Right renal cortex interstitium (tissue), 3 donors: ENCODE measurements at places on chromosomes 5 and 9.

DNA sequence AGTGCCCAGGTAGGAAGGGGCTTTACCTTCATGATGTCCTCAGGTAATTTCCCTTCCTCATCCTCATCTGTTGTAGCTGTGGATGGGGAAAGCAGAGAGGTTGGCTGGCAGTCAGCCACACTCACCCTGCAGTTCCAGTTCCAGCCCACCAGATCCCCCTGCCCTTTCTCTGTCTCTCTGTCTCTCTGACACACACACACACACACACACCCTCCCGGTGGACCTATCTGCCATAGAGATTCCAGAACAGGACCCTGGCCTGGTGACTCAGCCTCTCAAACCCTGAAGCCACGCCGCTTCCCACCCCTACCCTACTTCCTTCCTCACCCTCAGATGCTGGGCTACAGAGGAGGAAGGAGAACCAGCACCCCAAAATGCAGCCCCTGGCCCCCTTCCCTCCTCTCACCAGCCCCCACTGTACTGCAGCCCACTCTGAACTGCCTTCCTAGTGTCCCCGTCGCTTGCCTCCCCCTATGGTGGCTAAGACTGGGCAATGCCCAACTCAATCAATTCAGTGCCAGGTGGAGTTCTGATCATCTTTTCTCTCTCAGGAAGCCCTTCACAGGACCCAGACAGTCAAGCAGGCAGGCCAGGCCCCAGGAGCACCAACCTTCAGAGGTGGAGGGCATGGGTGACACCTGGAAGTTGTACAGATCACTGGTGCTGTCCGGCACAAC is 4.8 kb downstream of the IRF1 start:
- DNase-seq = no peak

DNA sequence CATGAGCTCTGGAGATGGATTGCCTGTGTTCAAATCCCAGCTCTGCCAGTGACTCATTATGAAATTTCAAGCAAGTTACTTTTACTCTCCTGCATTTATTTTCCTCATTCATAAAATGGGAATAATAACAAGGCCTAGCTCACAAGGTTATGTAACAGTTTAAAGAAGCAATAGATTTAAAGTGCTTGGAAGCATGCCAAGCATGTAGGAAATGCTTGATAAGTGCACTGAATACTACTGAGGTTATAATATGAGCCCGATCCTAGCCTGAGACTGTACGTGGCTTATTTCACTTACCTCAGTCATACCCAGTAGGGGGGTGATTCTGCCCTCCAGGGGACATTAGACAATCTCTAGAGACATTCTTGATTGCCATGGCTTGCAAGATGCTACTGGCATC is 734.1 kb upstream of the WWC1 start:
- DNase-seq = no peak

- DNase-seq = no peak
Measured at GRCh38 chr5:157116483-157116954, 7.7 kb upstream of the HAVCR2 start.

- DNase-seq = no peak
Measured at GRCh38 chr9:112764344-112764743, 13.8 kb downstream of the SNX30 start.

GRCh38 chr5:540071-540905 is 16.0 kb upstream of the SLC9A3 start:
- no peak for DNase-seq

DNA sequence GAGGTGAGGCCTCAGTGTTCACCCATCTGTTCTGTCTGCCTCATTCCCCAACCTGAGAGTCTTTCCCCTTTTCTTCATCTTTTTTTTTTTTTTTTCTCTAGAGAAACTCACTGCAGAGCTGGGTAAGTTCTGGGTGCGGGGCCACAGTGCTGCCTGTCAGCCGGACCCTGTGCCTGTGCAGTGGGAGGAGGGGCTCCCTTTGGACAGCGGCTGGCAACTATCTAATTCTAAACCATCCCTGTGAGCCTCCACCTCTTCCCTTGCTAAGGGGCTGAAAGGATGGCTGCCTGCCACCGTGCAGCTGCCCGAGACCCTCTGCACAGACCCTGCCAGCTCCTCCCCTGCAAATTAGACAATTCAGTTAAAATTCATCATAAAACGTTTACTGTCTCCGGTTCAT is 14.1 kb downstream of the BTNL9 start:
- DNase-seq = no peak

GRCh38 chr5:57215629-57216195 is 41.9 kb downstream of the GPBP1 start:
- DNase-seq = no peak

DNA sequence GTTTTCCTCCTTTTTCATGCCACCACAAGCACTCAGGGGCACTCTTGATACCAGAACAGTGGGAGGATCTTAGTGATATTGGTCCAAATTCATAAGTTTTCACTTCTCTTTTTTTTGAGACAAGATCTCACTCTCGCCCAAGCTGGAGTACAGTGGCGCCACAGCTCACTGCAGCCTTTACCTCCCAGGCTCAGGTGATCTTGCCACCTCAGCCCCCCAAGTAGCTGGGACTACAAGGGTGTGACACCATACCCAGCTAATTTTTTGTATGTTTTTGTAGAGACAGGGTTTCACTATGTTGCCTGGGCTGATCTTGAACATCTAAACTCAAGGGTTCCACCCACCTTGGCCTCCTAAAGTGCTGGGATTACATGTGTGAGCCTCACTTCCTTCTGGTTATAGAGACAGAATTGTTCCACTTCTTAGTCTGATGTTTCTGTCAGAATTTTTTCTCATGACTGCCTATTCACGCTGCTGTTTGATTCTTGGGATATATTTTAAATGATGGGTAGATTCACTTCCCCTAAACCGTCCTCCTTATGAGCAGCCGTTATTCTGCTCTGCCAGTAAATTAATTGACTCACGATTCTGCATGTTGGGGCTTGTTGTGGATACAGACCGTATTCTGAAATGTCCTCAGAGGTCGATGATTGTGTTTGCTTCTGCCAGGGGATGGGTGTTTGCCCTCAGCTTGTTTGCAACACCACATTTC is 30.8 kb downstream of the MTAP start:
- DNase-seq = no peak

GRCh38 chr9:15307523-15307841 is 466 bp upstream of the TTC39B start:
- DNase-seq = no peak

DNA sequence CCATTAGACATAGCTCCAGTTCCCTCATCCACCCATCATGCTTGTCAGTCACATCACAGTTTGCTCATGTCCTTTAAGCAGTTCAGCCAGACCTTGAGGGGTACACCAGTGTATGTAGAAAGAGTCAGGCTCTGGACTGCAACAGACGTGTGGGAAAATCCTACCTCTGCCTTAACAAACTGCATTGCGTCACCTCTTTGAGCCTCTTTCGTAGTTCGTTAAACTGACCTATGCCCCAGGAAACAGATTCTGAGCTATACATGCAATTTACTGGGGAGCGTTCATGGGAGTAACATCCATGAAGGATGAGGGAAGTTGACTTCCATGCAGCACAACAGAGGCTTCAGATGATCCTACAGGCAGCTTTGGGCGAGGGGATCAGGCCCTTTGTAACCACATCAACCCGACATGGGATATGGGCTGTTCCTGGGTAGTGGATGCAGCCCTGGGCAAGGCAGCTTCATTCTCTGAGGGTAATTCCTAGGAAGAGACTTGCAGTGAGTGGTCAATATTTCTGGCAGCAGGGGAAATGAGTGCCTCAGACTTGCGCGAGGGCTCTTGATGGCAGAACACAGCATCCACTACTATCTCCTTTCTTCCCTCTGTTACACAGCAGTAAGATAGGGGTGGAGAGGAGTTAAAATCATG is 4.3 kb downstream of the SPINK4 start:
- no peak for DNase-seq

- DNase-seq = no peak
Measured at GRCh38 chr5:93607367-93608258, 24.6 kb downstream of the NR2F1 start.

DNA sequence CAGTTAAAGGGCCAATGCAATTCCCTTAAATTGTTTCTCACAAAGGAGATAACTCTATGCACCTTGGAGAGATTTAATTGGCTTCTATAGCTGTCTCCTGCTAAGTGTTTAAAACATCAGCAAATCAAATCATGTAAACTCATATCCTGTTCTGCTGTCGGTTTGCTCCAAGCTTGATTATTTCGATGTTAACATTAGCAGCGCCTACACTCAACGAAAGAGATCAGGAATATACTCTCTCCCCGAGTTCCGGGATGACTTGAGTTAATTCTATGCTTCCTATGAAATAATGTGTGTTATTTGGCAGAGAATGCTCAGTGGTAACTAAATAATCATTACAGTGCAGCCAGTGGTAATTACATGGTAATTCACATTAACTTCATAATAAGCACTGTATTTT is 338.6 kb downstream of the EBF1 start:
- DNase-seq = no peak

- DNase-seq = no peak
Measured at GRCh38 chr9:94081435-94081834, 2.8 kb upstream of the PTPDC1 start.

DNA sequence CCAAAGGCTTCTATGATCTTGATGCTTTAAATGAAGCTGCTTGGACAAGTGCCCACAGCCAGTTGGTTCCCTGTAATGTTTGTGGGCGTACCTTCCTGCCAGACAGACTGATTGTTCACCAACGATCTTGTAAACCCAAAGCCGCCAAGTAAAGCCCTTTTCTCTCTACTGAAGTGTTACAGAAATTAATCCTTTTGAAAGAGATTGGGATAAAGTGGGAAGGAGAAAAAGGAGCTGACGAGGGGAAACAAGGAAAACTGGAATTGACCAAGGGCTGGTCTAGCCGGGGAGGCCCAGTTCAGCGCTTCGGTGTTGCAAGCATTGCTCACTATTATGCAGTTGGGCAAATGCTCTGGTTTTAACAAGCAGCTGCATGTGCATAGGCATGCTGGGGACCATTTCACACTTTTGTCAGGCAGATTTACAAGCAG is 53.2 kb downstream of the ZNF474 start:
- no peak for DNase-seq

- no peak for DNase-seq
Measured at GRCh38 chr5:78560000-78560855, 88.3 kb downstream of the LHFPL2 start.

DNA sequence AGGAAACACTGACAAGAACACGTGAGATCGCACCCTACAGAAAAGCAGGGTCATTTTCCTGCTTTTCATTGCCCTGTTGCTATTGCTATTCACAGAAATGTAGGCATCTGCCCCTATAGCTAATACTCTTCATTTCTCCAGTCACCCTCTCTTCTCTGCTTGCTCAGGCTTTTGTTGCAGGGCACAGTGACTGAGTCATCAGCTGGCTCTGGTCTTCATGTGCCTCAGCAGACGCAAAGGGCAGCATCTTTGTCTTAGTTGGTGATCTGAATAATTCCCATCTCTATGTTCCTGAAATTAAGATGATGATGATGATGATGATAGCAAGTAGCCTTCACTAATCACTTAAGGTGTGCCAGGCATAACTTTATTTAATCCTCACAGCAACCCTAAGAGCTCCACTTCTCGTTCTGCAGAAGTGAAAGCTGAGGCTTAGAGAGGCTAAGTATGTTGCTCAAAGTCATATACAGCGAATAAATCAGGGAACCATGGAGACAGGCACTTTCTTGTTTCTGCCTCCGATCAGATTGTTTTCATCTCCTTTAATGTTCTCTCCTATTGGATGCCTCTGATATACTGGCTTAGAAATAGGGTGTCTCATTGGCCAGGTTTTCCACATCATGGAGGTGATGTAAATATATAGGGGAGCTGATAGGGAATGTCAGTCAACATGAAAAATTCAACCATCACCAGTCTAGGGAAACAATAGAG is 133.0 kb upstream of the STK32A start:
- DNase-seq = no peak

DNA sequence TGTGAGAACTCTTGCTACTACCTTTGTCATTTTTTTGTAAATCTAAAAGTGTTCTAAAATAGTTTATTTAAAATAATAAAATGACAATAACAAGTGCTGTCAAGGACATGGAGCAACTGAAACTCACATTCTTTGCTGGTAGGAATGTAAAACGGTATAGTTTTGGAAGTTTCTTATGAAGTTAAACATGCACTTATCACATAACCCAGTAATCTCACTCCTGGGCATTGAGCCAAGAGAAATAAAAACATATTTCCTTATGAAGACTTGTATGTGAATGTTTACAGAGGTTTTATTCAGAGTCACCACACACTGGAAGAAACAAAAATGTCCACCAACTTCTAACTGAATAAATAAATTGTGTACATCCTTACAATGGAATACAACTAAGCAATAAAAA is 46.0 kb upstream of the COL15A1 start:
- no peak for DNase-seq

DNA sequence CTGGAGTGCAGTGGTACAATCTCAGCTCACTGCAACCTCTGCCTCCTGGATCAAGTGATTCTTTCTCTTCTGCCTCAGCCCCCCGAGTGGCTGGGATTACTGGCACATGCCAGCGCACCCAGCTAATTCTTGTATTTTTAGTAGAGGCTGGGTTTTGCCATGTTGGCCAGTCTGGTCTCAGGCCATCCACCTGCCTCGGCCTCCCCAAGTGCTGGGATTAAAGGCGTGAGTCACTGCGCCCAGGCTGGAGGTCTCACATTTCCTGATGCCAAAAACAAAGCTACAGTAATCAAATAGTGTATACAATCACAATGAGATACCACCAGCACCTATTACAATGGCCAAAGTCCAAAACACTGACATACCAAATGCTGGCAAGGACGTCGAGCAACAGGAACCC is 51.1 kb downstream of the TTLL11 start:
- DNase-seq = no peak
